CD8-positive, alpha-beta T cell (primary cell): ENCODE measurements at places on chromosomes 7 and 10. TPM values are rescaled to one million over a fixed set of nuclear protein-coding genes. Genes with fewer than 3 reads are reported as not detected.

SAMD9 gene
- total RNA-seq = 23.8 TPM

- DNase-seq = no peak
These were observed 5.9 kb downstream of the PPP1R3C start for GRCh38 chr10:91626936-91627335.

DNA sequence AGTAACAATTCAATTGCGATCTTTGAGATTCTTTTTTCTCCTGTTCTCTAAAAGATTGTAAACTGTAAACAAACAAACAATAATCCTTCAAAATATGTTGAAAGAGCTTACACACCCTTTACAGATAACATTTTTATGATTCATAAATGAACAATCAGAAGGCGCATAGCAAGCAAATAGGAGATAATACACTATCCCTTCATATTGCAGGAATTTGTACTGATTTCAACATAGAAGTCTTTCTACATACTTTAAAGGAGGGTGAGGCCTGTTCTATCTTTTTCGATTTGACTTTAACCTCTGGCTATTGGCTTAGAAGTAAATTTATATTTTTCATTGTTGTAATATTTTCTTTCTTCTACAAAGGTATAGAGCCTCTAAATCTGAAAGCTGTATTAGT lies 57.2 kb downstream of the TFEC start:
- DNase-seq = no peak

SNX8 gene
- total RNA-seq = 4.0 TPM

CYP3A4 gene
- not detected for total RNA-seq

DNA sequence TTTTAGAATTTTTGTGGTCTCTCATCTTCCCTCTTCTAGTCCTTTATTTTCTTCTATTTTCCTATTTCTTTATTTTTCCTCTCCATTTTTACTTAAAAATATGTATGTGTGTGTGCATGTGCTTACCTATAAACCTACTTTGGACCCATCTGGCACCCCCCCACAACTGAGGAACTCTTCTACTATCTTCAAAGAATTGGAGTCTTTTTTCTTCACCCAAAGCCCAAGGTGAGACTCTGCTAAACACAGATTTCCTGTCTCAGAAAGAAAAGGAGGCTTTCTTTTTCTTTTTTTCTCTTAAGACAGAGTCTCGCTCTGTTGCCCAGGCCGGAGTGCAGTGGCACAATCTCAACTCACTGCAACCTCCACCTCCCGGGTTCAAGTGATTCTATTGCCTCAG lies 24.2 kb downstream of the PRTFDC1 start:
- no peak for DNase-seq

- DNase-seq = no peak
These were observed 20.8 kb downstream of the GRM3 start for GRCh38 chr7:86664486-86664885.

GRCh38 chr7:121081327-121081936 lies 92.9 kb downstream of the CPED1 start:
- DNase-seq = no peak

- DNase-seq = no peak
These were observed 108.0 kb downstream of the MKI67 start for GRCh38 chr10:128018236-128018635.

GRCh38 chr7:129160161-129160905 lies 15.8 kb downstream of the TSPAN33 start:
- DNase-seq = no peak

FAM25G gene
- not detected for total RNA-seq
